GM12864 (cell line): ENCODE measurements at places on chromosomes 5 and 9.

DNA sequence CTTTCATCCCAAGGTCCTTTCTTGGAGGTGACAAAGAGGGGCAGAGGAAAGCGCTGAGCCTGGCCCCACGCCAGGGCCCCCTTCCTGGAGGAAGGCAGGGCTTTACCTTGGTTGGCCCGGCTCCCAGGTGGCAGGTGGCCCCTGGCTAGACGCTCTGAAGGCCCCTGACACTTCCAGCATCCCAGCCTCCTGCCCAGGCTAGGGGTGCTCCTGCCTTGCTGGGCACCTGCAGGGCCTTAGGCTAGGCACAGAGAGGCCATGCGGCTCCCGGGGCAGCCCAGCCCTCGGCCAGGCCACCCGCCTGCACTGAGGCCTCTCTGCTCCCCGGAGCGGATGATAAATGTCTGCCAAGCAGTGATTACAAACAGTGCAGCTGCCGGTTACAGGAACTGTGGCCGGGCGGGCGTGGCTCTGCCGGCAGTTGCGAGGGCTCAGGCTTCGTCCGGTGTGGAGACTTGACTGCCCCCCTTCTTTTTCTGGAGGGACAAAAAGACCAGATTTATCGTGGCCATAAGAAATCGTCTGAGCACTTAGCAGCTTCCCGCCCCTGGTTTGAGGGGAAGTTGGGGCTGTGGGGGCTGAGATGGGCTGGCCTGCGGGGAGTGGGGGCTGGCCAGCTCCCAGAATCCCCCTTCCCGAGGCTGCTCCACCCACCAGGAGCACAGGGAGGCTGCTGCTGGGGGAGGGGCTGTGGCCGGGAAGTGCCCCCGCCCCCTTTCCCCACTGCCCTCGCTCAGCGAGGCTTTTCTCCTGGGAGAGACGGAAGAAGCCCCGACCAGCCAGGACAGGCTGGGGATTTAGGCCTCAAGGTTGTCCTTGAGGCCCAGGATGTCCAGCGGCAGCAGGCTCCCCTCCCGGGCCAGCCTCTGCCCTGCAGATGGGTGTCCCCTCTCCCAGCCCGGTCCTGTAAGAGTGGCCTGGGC is 31.6 kb upstream of the UBAC1 start:
- DNase-seq, result no peak

DNA sequence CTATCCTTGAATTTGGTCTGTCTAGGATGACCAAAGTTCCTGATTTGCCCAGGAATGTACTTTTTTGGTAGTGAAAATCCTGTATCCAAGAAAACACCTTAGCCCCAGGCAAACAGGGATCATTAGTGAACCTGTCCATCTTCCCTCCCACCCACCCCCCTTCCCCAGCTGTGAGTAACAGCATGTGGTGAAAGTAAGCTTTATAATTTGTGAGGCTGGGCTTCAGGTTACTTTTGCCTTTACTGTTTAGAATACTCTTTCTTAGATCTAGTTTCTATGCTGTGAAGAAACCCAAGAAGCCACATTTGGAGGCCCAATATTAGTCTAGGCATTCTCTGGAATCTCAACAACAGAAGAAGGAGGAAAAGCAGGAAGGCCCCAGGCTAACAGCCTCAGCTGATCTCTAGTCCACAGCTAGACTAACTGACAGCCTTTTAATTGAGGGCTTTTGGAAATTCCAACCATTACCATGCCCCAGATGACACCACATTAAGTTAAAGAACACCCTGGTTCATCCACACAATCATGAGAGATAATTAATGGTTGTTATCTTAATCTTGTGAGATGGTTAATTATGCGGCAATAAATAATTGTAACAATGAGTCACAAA is 703.0 kb upstream of the NUDT12 start:
- DNase-seq, result no peak

- DNase-seq, result no peak
Measured at GRCh38 chr5:116421080-116421629, 153.5 kb downstream of the SEMA6A start.

DNA sequence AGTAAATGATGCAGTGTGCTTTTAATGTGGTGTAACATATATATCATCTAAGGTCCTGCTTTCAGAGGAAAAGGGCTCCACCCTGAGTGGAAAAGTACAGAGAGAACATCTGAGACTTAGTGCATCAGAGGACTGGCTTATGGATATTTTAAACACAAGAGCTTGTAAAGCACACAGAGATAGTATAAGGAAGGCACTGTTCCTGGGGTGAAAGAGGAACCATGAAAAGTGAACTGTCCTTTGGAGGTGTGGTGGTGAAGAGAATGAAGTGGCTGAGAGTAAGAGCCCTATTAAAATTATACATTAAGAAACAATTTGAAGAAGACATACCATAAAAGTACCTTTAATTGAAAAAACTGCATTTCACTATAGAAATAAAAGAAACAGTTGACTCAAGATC is 68.9 kb downstream of the CSF2 start:
- no peak for DNase-seq

GRCh38 chr5:147303251-147303650 is 68.4 kb downstream of the STK32A start:
- no peak for DNase-seq

- no peak for DNase-seq
Measured at GRCh38 chr5:171934586-171934985, 71.9 kb downstream of the FBXW11 start.

DNA sequence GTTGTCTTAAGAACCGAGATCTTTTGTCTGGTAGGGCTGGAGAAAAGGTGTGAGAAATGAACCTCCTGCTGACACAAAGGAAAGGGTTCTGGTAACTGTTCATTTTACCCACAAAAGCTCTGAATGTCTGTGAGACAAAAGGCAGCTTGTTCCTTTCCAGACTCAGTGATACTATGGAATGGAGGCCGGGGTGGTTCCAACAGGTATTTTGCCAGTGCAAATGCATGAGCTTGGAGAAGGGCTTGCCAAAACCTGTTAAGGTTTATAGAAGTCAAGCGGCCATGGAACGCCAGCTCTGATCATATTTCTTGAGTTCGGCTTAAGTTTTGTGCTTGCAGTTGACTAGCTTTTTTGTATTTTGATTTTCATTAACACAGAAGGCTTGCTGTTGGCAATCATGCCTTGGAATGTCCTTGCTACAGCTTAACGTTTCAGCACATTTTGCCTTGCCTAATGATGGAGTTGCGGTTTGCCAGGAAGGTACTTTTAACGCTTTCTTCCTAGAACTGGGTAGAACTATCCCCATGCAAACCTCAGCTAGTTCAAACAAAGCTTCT is 328.6 kb downstream of the PIK3R1 start:
- DNase-seq, result no peak

GRCh38 chr9:129576546-129577543 is 44.1 kb downstream of the C9orf50 start:
- DNase-seq, result no peak

DNA sequence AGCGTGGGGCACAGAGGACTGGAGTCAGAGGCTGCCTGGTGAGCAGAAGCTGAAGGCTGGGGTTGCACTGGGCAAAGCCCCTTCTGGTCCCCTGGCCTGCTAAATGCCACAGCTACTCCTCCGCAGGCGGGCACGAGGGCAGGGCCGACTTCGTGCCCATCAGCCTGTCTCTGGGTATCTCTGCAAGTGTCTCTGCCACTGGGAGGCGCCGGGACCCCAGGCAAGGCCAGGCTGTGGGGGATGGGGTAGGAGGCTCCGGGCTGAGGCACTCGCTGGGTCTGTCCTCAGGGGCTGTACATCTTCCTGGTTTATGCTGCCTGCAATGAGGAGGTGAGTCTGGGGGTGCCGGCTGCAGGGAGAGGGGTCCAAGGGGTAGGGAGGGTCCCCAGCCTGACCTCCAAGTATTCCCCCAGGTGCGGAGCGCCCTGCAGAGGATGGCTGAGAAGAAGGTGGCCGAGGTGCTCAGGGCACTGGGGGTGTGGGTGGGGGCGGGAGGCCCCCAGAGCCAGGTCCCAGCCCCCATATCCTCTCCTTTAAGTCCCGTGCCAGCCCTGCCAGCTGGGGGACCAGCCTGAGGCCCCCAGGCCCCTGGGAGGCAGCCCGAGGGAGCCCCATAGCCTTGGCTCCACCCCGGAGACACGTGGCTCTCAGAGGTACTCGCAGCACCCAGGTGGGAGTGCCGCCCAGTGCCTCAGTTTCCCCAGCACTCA is 25.1 kb downstream of the ADGRD2 start:
- no peak for DNase-seq

- DNase-seq, result no peak
Measured at GRCh38 chr5:172715931-172716682, 54.9 kb downstream of the DUSP1 start.

- no peak for DNase-seq
Measured at GRCh38 chr9:134565316-134565915, 76.2 kb upstream of the COL5A1 start.

- DNase-seq, result no peak
Measured at GRCh38 chr5:40409601-40410000, 270.1 kb upstream of the PTGER4 start.

DNA sequence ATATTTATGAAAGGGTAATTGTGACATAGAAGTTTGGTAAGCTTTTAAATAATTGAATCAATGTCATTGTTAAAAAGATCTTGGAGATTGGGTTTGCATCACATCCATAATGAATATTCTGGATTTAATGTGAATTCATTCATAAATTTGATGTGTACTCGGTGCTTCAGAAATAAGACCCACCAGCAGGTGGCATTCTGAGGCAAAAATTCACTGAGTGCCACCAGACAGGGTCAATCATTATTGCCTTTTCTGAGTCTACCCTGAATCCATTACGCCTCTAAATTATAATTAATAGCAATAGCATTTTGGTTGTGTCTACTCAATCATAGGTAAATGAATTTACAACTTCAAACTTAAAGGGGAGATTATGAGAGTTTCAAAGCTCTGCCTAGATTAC is 1.0 kb downstream of the TRPC7 start:
- DNase-seq, result no peak

DNA sequence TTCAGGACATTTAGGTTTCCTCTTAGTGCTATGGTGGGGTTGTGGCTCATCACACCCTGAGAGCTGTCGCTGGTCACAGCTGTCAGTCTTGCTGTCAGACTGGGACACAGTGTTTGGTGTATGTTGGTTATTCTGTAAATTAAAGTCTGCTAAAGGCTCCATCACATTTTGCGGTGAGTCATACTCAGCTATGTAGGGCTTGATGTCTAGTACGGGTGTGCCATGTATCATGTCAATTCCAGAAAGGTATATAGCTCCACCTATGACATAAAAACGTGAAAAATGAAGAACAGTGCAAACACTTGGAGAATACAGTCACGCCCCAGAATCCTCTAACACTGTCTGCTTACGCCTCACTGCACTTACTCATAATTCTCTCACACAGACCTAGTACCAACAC is 11.9 kb downstream of the TRMO start:
- DNase-seq, result no peak

DNA sequence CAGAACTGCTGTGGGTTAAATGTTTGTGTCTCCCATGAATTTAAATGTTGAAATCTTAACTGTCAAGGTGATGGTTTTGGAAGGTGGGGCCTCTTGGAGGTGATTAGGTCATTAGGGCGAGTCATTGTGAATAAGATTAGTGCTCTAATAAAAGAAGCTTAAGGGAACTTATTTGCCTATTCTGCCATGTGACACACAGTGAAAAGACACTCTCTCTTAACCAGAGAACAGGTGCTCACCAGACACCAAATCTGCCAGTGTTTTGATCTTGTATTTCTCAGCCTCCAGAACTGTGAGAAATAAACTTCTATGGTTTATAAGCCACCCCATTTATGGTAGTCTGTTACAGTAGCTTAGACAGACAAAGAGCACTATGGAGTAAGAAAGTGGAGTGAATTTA is 117.9 kb upstream of the SV2C start:
- peak; percentile 13 for DNase-seq

DNA sequence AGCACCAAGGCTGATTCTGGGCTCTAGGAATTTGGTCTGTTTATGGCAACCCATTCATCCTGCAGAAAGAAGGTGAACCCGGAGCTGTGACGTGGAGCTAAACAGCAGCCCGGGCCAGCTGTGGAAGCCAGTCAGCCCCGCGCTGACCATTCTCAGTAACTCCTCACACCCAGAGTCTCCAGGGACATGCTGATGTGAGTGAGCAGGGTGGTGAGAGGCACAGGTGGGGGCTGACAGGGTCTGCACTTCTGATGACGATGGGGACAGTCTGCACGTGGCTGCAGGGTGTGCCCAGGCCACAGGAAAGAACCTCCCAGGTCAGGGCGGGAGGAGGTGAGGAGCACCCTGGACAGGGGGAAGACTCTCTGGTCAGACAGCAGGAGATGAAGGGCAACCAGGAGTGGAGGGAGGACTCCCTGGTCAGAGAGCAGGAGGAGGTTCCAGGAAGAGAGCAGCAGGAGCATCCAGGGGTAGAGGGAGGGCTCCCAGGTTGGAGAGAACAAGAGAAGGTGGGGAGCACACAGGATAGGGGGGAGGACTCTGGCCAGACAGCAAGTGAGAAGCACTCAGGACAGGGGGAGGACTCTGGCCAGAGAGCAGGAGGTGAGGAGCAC is 26.1 kb upstream of the SLC6A3 start:
- DNase-seq, result no peak

- DNase-seq, result no peak
Measured at GRCh38 chr5:83900306-83900705, 179.7 kb upstream of the HAPLN1 start.

DNA sequence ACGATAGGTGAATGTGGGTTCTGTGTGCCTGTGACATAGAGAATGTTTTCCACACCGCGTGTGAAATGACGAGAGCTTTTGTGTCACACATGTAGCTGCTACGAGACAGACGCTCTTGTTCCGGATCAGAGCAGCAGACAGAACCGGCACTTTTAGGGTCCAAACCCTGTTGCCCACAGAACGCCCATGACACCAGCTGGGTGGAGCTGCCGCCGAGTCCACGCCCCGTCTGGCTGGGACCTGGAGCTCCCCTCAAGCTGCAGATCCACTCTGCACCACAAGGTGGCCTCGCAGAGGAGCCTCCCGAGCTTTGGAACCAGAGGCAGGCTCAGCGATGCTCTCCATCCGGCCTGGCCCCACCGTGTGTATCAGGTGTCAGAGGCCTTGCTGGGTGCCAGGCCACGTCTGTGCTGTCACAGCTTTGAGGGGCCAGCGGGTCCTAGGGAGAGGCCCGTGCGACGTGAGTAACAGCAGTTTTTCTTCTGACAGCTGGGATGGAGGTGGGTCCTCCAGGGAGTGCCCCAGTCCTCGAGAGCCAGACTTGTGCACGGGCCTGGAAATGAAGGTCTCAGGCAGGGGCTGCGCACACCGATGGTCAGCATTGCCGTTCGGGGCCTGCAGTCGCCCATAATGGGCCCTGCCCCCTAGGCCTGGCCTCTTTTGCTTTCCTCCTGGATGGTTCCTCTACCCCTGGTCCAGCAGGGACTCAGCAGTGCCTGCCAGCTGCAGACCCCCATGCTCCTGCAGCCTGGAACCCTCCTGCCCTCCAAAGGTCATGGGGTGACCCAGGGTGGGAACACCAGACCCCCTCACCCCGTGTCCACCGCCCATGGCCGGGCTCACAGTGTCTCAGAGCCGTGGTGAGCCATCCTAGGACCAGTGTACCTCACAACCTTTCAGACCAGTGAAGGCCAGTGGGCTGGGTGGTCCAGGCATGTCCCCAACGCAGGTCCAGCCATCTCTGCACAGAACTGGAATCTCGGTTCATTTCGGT is 2.5 kb upstream of the LRRC14B start:
- DNase-seq, result peak; percentile 41
